Left ventricle myocardium inferior (tissue), 1 donor: ENCODE measurements at places on chromosomes 5 and 9. TPM values are rescaled to one million over a fixed set of nuclear protein-coding genes. Genes with fewer than 3 reads are reported as not detected.
A peak's percentile ranks its signal among the peaks of the same experiment; 100 is the strongest.

C9 gene
- not detected for total RNA-seq

DNA sequence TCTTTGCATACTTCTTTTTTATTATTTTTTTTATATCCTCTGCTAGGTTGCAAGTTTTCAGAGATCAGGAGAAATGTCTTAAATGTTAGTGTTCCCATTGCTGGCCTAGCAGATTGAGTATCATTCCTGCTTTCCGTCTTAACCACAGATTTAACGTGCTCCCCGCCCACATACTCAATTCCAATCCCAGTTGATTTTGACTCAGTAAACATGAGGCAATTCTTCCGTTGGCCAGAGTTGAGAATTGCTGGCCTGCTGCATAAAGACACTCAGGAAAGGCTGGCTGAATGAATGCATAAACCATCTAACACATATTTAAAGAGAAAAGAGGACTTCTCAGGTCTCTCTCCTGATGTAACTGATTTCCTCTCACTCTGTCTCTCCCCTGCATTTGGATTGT is 46.8 kb upstream of the PLPP6 start:
- no peaks in the 10 kb centered on the region for H3K27me3 ChIP-seq
- no peak overlapping the region for H3K27ac ChIP-seq
- H3K4me3 ChIP-seq: no peak overlapping the region
- H3K36me3 ChIP-seq: no peaks in the 10 kb centered on the region

NTRK2 gene
- 3.8 TPM for total RNA-seq

PCDHAC2 gene
- 0.36 TPM for total RNA-seq

DNA sequence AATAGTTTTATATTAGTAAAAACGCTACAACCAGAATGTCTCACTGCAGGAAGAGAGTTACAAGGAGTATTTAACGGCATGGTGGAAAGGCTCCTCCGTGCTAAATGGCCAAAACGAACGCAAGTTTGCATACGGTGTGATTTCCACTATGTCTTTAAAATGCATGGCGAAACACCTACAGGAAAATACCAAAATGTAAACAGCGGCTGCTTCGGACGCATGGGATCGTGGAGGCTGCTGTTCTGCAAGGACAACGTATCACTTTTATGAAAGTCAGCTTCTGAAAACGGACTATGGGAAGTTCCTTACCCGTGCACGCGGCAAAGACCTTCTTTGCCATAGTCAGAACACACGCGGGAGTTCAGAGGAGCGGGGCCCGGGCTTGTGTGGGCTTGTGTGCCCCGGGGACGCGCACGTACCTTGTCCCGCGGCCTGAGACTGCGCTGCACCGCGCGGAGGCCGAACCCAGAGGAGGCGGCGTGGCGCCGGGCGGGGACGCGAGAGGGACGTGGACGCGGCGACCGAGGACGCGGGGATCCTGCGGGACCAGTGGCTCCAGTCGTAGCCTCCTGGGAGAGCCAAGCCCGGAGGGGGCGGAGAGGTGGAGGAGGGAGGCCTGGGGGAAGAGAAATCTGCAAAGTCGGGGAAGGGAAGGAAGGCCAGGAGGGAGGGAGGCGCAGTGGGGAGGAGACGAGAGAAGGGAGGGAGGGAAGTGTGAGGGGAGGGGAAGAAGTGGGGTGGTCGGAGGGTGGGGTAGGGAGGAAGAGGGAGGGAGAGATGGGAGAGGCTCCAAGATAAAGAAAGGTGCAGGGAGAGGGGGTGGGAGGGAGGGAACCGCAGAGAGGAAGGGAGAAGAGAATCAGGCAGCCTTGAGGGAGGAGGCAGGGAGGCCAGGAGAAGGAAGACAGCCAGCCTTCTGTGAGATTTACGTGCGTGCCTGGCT is at the start of gene CMBL:
CMBL (minus strand) TSS at position 697 of the 943 bp plus-strand sequence. CDS start 17,140 bp downstream, outside the sequence.
- H3K27me3 ChIP-seq: no peaks in the 10 kb centered on the region
- peak; percentile 62 for DNase-seq
- peaks cover 50% of the 10 kb centered on the region for H3K4me1 ChIP-seq
- H3K27ac ChIP-seq: peak within 1 kb of the TSS; percentile 86

HTR4 gene
- 0.99 TPM for total RNA-seq

GRCh38 chr9:137406876-137407589 is 15.9 kb downstream of the EXD3 start:
- no peaks in the 10 kb centered on the region for H3K36me3 ChIP-seq
- H3K4me3 ChIP-seq: peak overlapping the region; percentile 65
- H3K27me3 ChIP-seq: no peaks in the 10 kb centered on the region
- peak; percentile 72 for DNase-seq
- peak overlapping the region; percentile 72 for H3K27ac ChIP-seq

AJM1 gene
- total RNA-seq: 7.7 TPM

SLC27A6 gene
- 61.1 TPM for total RNA-seq

- no peaks in the 10 kb centered on the region for H3K4me1 ChIP-seq
- no peaks in the 10 kb centered on the region for H3K36me3 ChIP-seq
Measured at GRCh38 chr5:85225388-85225787, 840.7 kb upstream of the EDIL3 start.

TMEFF1 gene
- total RNA-seq: not detected

DNA sequence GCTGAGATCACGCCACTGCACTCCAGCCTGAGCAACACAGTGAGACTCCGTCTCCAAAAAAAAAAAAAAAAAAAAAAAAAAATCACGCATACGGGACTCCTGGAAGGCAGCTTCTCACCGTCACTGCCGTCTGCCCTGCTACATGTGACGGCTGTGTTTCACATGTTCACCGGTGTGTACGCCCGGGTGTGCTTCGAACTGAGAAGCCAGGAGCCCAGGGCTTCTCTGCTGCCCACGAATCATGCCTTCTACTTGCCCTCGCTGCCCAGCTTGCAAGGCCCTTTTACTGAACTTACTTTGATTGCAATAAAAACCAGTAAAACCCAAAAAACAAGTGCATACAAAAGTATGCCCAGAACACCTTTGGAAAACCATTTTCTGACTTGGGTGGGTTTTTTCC is 5.8 kb upstream of the NKD2 start:
- no peaks in the 10 kb centered on the region for H3K27me3 ChIP-seq
- H3K4me1 ChIP-seq: peaks cover 43% of the 10 kb centered on the region
- H3K36me3 ChIP-seq: no peaks in the 10 kb centered on the region

DNA sequence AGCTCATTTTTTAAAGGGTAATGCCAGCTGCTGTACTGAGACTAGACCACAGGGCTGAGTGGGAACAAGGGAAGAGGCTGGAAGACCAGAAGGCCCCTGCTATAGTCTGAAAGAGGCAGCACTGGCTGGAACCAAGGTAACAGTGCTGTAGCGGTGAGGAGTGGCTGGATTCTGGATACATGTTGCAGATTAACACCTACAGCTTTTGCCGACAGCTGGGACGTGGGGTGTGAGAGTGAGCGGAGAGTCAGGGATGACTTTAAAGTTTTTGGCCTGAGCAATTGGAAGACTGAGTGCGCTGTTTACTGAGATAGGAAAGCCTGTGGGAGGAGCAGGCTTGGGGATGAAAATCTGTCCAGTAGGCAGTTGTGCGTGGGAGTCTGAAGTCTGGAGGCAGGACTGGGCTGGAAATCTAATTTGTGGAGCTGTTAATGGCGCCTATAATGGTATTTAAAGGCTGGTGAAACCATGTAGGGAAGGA is 26.5 kb downstream of the AQP7 start:
- no peak overlapping the region for H3K4me3 ChIP-seq
- H3K4me1 ChIP-seq: peaks cover 37% of the 10 kb centered on the region
- DNase-seq: no peak
- peaks cover 9% of the 10 kb centered on the region for H3K36me3 ChIP-seq
- H3K27ac ChIP-seq: peak overlapping the region; percentile 56

- peaks cover 99% of the 10 kb centered on the region for H3K4me1 ChIP-seq
- H3K27ac ChIP-seq: peak overlapping the region; percentile 99
- H3K4me3 ChIP-seq: peak overlapping the region; percentile 28
- no peaks in the 10 kb centered on the region for H3K27me3 ChIP-seq
Measured at GRCh38 chr5:132414634-132415378, 45.3 kb downstream of the SLC22A5 start.

DNA sequence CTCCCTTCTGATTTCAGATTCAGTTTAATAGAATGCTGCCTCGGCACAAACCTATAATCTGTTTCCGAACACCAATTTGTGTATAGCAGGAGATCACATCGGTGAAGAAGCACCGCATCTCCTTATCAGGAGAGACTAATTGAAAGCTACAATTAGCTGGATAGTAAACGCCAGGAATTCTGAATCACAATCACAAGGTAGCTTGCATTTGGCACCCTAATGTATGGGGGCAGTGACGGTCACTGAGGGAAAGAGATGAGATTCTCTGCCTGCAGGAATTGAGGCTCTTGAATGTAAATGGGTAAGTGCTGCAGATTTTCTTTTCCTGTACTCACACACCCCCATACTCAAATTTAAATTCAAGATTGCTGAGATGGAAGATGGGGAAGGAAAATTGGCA is 373.6 kb upstream of the ZNF608 start:
- no peak overlapping the region for H3K27ac ChIP-seq
- no peak overlapping the region for H3K4me3 ChIP-seq
- no peaks in the 10 kb centered on the region for H3K4me1 ChIP-seq
- no peaks in the 10 kb centered on the region for H3K36me3 ChIP-seq

DNA sequence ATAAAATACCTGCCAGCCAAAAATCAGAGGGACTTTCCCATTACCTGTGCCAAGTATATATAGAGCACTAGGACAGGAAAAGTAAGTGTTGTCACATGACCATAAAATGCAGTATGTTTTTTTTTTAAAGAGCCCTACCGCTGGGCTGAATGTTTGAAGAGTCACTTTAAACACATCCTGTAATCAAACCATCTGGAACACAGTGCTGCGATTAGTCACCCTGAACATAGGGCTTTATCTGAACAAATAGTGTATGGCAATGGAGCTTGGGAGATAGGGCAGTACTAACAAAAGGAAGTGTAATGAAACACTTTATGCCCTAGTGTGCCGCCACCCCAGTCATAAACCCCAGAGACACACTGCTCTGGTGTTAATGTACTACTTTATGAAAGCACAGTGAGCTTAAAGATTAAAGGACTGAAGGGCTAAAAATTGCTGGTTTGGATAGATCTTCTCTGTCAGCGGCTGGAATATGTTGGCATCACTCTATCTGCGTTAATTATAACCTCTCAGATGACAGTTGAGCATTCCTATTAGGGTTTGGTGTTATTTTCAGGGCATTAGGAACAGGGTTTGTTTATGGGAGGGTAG is 90.4 kb downstream of the ZNF608 start:
- H3K4me1 ChIP-seq: peaks cover 77% of the 10 kb centered on the region
- H3K4me3 ChIP-seq: peak overlapping the region; percentile 40
- no peak for DNase-seq
- no peaks in the 10 kb centered on the region for H3K36me3 ChIP-seq

QRFP gene
- not detected for total RNA-seq

DNA sequence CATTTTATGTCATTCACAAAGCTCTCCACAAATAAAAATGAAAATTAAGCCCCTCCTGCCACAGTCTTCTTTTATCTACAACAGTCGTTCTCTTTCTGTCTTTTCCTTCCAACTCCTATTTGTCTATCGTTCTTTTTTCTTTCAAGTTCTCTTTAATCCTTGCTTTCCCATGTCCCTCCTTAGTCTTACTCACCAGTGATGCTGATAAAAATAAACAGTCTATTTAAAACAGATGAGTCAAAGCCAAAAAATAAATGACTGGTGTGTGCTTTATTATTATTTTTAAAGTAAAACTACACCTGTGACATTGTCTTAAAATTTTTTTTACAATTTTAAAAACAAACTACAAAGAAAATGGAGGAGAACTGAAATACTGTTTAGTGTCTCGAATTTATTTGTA is 137.1 kb upstream of the TMEM161B start:
- no peak for DNase-seq
- H3K4me1 ChIP-seq: peaks cover 19% of the 10 kb centered on the region
- H3K4me3 ChIP-seq: no peak overlapping the region
- H3K27ac ChIP-seq: no peak overlapping the region

RNF20 gene
- 55.4 TPM for total RNA-seq

GRCh38 chr5:168920019-168920810 is 341.0 kb upstream of the PANK3 start:
- no peak for DNase-seq
- H3K27ac ChIP-seq: no peak overlapping the region
- H3K36me3 ChIP-seq: no peaks in the 10 kb centered on the region

FOXD4L3 gene
- total RNA-seq: not detected

DNLZ gene
- 37.6 TPM for total RNA-seq

ANKDD1B gene
- total RNA-seq: 0.27 TPM

DNA sequence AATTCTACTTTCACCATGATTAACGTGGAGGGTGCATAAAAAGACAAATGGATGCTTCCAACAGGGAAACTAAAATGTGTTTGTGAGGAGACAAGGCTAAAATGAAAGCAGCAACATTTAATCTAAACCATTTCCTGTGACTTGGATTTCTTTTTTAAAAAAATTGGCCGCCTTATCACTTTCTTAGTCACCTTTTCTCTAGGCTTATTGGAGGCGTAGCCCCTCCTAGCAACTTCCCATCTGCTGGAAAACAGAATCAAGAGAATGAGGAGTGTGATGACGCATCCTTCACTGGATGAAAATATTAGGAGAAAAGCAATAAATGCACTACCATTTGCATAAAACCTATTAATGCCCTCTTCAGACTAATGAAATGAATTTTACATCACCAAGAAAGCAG is 791 bp upstream of the GPR150 start:
- no peak for DNase-seq
- H3K4me1 ChIP-seq: peaks cover 24% of the 10 kb centered on the region
- no peaks in the 10 kb centered on the region for H3K36me3 ChIP-seq
- H3K27me3 ChIP-seq: peaks cover 8% of the 10 kb centered on the region
- peak overlapping the region; percentile 76 for H3K4me3 ChIP-seq

DNA sequence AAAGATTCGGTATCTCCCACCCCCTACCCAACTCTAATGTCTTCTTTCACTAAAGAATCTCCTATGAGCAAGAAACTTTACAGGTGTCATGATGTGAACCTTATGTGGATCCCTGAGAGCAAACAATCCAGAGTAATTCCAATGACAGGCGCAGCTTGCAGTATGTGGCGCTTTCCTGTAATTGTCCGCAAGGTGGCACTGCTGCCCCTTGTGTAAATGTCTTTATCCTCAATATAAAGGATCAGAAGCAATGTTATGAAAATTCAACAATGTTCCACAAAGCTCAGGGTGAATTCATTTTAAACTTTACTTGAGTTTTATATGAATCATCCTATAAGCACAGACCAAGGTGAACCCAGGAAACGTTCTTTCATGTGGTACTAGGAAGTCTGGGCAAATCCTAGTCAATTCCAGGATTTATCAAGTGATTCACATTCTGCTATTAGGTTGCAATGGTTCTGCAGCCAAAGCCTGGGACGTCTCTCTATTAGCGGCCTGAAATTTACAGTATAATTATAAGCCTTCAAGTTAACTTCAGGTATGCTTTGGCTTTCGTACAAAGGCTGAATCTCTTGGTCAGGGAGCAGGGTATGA is 113.7 kb downstream of the TRPM6 start:
- H3K4me3 ChIP-seq: no peak overlapping the region
- H3K27ac ChIP-seq: no peak overlapping the region
- H3K36me3 ChIP-seq: no peaks in the 10 kb centered on the region

GRCh38 chr5:60960591-60960990 is 15.6 kb downstream of the NDUFAF2 start:
- no peak overlapping the region for H3K4me3 ChIP-seq
- no peak overlapping the region for H3K27ac ChIP-seq
- no peaks in the 10 kb centered on the region for H3K36me3 ChIP-seq

GRCh38 chr5:154962494-154962893 is 21.6 kb downstream of the MRPL22 start:
- H3K4me1 ChIP-seq: peaks cover 32% of the 10 kb centered on the region
- no peak overlapping the region for H3K4me3 ChIP-seq
- no peak overlapping the region for H3K27ac ChIP-seq
- peaks cover 68% of the 10 kb centered on the region for H3K36me3 ChIP-seq

DPYSL3 gene
- 20.7 TPM for total RNA-seq

PDE6A gene
- 0.22 TPM for total RNA-seq

GRCh38 chr5:170008376-170008775 is 28.1 kb upstream of the INSYN2B start:
- H3K4me1 ChIP-seq: no peaks in the 10 kb centered on the region
- H3K27me3 ChIP-seq: peaks cover 45% of the 10 kb centered on the region
- no peak for DNase-seq
- no peak overlapping the region for H3K27ac ChIP-seq
- H3K4me3 ChIP-seq: no peak overlapping the region
